Heart right ventricle (tissue), 16 donors: ENCODE measurements at places on chromosomes 3 and 15. TPM values are rescaled to one million over a fixed set of nuclear protein-coding genes. Genes with fewer than 3 reads are reported as not detected.

DNA sequence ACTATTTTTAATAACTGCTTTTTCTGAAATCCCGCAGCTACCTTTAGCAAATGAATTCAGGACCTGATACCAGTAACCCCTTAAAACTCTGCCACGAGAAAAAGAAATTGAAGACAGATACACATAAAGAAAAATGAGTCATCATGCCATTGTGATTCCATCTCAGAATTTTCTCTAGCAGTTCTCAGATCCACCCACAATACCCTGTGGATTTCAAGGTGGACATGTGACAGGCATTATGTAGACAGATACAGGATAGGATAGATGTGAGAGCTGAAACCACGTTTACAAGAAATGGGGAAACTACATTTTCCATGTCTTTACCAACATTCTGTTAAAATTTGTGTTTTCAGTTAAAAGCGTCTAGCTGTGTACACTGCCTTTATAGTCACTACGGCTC is 291.9 kb upstream of the NR2F2 start:
- no peak for DNase-seq

GPR149 gene
- not detected for polyA plus RNA-seq

- peak; percentile 23 for DNase-seq
These were observed 1.3 kb downstream of the TCF12 start for GRCh38 chr15:56919609-56920366.

DNA sequence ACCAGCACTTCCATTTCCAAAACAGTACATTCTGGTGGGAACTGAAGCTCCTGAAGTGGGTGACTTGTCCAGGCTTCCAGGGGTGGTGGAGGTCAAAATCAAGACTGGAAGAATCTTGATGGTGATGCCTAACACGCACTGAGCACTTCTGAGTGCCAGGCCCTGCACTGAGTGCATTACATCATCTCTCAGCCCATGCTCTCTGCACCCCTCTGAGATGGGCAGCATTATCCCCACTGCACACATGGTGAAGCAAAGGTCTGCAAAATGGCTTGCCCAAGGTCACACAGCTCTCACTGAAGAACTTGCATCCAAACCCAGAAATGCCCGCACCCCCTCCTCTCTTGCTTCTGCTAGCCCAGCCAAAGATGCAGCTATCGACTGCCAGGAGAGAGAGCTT is 36.9 kb downstream of the NTRK3 start:
- no peak for DNase-seq

DNA sequence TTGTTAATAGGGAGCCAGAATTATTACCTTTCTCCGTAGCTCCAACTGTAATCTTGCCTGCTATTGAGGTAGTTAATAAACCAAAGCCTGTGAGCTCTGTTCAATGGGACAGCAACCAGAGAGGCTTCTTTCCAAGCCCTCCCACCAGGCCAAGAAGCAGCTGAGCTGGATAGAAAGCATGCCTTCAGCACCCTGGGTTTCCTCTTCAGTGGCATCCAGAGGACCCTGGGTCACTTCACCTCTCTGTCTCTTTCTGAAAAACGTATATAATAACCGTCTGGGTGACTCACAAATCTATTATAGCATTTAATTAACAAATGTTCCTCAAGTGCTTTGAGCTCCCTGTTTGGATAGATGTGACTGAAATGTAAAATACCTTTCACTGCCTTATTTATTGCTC is 420.0 kb downstream of the LPP start:
- DNase-seq: no peak

- DNase-seq: no peak
These were observed 149.8 kb downstream of the TMCO5A start for GRCh38 chr15:38084289-38084688.

DNA sequence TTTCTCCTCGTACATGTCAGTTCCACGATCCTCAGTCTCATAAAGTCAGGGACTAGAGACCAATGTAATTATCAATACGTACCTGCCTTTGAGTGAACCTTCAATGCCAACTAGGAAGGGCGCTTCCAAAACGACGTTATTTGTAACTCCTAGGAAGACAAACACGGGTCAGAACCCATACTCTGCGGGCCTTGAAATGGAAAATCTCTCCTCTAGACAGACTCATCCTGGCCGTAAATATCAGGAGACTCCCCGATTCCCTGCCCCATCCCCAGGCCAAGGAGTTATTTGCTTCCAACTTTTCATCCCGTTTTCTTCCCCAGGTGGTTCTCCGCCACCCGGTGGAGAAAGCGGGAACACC is 578 bp downstream of the OIP5 start:
- DNase-seq: no peak

DNA sequence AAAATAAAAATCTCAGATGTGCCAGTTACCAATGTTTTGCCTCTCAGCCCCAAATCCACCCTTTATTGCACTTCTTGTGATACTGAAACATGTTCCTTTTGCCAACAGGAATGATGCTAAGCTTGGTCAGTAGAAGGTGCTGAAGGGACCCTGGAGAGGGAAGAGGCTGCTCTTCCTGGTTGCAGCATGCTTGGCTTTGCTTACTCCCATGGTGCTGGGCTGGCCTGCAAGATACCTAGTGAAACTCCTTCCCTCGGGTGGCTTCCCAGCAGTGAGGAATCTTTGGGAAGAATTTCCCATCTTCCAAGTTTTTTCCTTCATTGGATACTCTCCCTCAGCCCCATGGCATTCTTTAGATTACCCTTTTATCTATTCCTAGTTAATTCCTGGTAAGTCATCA is 151.8 kb upstream of the TGFBR2 start:
- DNase-seq: no peak

IP6K1 gene
- polyA plus RNA-seq: 12.3 TPM
